Melanocyte of skin (primary cell): ENCODE measurements at places on chromosomes 4 and X. TPM values are rescaled to one million over a fixed set of nuclear protein-coding genes. Genes with fewer than 3 reads are reported as not detected.

LRP2BP gene
- 1.0 and 1.5 TPM in 2 replicates for total RNA-seq

GRIA3 gene
- total RNA-seq: under 0.01 and 0.36 TPM in 2 replicates

LEF1 gene
- total RNA-seq: 99.6 and 151 TPM in 2 replicates

RTL9 gene
- total RNA-seq: under 0.01 and 0.15 TPM in 2 replicates

CSAG2 gene
- not detected in 2 replicates for total RNA-seq

PABPC1L2A gene
- not detected in 2 replicates for total RNA-seq

FGFRL1 gene
- total RNA-seq: 11.7 and 12.4 TPM in 2 replicates

IL2RG gene
- total RNA-seq: not detected in 2 replicates

PHEX gene
- 0.46 and 0.67 TPM in 2 replicates for total RNA-seq

MAD2L1 gene
- total RNA-seq: 15.8 and 21.1 TPM in 2 replicates

NSG1 gene
- total RNA-seq: 46.8 and 160 TPM in 2 replicates

SGCB gene
- 18.3 and 22.8 TPM in 2 replicates for total RNA-seq

SSX3 gene
- not detected in 2 replicates for total RNA-seq

UGT2A1 gene
- total RNA-seq: not detected in 2 replicates

FOXR2 gene
- total RNA-seq: not detected in 2 replicates

MID2 gene
- total RNA-seq: 4.5 and 21.4 TPM in 2 replicates

TEX13C gene
- not detected in 2 replicates for total RNA-seq

GAGE12F gene
- not detected in 2 replicates for total RNA-seq

COX7B2 gene
- total RNA-seq: not detected in 2 replicates

SH3D19 gene
- 21.3 and 36.7 TPM in 2 replicates for total RNA-seq
